Activated T-cell treated with anti-CD3 and anti-CD28 coated beads for 24 hours (primary cell): ENCODE measurements at places on chromosomes 7 and 10.

GRCh38 chr10:70357565-70357964, 24.9 kb downstream of the LRRC20 start:
- DNase-seq, result no peak

DNA sequence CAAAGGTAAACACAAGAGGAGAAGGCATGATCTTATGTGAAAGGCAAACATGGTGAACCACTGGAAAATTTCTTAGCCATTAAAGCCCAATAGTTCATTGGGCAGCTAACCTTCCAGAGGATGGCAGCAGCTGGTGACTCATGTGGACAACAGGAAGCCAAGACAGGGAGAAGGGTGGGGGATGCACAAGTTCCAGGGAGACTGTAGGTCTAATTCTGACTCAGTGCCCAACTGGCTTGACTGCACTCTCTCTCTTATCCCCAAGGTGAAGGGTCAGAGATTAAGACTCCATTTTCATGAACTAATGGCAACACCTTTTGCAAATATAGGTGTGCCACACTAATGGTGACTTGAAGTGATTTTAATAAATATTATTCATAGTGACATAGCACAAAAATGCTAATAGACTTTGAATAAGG, 47.9 kb upstream of the SLC35B4 start:
- no peak for DNase-seq

DNA sequence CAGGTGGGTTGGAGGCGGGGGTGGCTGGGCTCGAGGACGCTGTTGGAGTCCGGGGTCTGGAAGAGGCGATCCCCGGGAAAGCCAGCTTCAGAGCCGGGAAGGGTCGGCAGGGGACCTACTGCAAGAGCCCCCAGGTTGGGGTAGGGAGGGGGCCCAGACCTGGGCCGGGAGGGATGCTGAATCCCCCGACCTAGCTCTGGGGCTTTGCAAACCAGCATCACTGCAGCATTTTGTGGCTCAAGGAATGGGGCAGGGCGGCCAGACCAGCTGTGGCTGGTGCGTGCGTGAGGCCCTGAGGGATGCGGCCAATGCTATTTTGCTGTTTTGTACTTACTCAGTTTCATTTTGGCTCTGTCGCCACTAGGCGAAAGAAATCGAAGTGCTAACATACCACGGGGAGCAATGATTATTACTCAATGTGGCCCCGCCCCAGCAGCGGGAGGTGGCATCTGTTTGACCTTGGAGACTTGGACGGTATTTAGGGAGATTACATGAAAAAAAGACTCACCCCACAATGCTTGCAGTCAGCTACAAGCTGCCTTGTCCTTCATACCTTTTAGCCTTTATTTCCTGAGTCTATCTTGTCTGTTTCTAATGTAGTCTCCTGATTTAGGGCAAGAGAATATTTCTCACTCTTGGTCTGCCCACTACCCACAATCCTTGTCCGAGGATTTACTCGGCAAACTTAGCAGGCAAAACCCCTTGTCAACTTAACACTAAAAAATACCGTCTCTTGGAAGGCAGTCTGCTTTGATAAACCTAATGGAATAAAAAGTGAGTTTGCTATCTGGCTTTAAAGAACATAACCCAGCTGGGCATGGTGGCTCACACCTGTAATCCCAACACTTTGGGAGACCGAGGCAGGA, 16.2 kb downstream of the HSPB1 start:
- DNase-seq, result peak; percentile 50

DNA sequence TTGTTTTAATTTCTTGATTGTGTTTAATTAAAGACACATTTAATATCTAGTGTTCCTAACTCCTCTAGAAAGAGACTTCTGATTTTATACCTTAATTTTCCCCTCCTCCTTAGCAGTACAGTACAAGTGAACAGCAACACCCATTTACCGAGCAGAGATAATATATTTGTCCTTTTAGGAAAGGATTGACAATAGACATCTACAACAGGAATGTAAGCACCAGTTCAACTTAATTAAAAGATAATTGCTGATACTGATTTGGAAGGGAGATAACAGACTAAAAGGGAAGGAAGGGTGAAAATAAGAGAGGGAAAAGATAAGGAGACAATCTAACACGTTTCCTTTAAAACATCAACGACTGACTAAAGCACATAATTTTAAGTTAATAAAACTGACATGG, 119.3 kb downstream of the SRPK2 start:
- DNase-seq, result no peak

GRCh38 chr7:117698018-117698417, 175.2 kb downstream of the CTTNBP2 start:
- no peak for DNase-seq

DNA sequence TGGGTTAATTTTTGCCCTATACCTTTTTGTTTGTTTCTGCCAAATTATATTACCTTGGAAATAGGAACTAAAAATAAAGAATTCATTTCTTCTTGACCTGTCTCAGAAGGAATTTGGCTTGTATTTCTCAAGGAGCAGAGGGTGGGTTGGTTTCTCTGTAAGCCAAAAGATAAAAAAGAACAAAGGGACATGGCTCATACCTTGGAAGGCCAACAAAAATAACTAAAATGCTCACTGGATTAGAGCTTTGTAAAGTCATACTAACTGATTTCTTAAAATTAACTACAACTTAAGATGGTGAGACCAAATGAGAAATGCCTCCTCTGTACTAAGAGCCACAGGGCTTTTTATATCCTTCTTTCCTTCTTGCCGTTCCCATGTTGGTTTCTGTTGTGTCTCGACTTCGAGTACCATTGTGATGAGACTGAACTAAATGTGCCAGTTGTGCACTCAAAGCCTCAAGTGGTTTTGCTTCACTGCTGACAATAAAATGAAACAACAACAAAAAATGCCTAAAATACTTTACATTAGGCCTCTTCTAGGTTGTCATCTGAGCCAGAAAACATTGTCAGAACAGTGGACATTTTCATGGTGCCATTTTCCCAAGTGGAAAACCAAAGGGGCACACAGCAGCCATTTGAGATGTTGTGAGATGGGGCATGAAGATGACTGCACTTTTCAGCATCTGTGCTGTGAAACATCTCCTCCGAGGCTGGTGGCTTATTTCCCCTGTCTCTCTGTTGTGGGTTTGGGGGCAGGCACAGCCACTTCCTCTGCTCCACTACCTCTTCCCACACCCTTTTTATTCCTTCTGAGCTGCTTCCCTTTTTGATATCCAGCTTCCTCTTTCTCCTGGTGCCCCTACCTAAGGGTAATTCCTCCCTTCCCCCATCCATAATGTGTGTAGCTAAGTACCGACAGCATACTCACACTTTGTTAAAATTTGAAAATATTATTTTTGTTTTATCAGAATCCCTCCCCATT, 51.8 kb upstream of the AGR3 start:
- DNase-seq, result no peak

GRCh38 chr7:116762971-116763370, 91.0 kb downstream of the MET start:
- DNase-seq, result no peak

DNA sequence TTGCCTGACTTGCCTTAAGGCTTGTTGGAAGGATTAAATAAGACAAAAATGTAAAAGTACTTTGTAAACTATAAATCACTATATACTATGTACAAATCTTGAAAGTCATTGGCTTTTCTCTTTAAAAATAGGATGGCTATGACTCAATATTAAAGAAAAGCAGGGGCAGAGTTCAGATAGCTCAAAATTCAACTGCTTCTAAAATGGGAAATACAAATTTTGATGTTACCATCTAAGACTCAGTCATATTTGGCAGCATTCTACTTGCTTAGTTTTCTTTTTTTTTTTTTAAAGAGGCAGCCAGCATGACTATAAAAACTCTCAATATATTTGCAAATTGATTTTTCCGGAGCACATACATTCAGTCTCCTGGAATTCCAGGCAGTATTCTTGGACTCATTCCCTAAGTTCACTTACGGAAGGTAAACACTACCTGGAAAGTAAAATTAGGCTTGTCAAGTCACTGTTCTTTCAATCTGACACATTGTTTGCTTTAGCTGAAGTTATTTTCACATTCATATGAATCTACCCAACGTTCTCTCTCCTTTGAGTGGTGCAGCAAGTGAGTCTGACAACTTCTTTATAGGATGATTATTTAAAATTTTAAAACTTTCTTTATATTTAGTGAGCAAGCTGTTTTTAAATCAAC, 133.8 kb upstream of the CCDC6 start:
- DNase-seq, result no peak

GRCh38 chr7:126635545-126635944, 617.2 kb downstream of the GRM8 start:
- no peak for DNase-seq

DNA sequence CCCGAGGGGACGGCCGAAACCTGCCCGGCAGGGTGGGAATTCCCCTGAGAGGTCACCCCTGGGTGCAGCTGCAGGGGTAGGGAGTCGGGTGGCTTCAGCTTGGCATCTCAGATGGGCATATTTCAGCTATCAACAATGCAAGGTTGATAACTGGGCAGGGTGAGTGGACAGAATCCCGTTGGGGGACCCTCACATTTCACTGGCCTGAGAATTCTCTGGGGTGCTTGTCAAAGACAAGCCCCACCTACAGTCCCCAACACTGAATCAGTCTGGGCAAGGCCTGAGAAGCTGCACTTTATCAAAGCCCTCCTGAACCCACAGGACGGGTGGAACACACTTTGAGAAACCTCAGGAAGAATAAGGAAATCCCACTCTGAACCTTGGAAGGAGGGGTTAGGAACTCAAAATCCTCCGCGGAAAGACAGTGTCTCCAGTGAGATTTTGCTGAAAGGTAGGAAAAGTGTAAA, 3.1 kb downstream of the RGS10 start:
- no peak for DNase-seq

DNA sequence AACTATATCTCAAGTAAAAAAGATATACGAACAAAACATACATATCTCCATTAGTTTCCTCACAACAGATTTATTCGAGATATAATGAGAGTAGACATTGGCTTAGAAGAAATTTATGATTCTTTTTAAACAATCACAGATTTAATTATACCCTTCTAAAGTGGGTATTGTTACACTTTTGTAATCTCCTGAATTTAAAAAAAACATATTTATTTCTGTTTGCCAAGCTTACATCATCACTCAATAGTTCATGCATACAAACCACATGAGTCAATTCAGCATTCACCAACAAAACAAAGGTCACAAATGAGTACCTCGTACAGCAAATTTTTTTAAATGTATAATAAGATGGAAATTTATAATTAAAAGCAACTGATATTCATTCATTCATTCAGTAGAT, 17.6 kb downstream of the LRRN3 start:
- DNase-seq, result no peak

DNA sequence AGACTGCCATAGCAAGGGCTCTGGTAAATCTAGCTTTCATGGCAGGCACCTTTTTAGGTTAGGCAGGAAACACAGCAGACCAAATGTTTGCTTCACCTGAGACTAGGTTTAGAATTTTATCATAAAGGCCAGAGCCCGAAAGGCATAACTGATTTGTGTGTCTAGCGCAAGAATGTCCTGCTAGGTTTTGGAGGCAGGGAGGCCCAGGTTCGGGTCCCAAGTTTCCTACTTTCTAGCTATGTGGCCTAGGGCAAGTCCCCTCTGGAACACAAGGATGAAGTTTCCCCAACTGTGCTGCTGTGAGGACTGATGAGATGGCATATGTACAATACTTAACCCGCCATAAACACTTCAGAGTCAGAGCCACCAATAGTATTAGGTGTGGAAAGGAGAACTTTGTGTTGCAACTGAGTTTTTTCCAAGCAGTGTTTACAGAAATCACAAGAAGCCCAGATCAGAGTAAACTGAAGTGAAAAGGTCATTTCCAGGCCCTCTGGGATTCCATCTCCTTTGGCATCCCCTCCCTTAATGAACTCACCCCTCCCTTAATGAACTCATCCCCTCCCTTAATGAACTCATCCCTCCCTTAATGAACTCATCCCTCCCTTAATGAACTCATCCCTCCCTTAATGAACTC, 244.9 kb downstream of the SKAP2 start:
- no peak for DNase-seq

- no peak for DNase-seq
These were observed 123.9 kb upstream of the BET1 start for GRCh38 chr7:94128072-94128471.

DNA sequence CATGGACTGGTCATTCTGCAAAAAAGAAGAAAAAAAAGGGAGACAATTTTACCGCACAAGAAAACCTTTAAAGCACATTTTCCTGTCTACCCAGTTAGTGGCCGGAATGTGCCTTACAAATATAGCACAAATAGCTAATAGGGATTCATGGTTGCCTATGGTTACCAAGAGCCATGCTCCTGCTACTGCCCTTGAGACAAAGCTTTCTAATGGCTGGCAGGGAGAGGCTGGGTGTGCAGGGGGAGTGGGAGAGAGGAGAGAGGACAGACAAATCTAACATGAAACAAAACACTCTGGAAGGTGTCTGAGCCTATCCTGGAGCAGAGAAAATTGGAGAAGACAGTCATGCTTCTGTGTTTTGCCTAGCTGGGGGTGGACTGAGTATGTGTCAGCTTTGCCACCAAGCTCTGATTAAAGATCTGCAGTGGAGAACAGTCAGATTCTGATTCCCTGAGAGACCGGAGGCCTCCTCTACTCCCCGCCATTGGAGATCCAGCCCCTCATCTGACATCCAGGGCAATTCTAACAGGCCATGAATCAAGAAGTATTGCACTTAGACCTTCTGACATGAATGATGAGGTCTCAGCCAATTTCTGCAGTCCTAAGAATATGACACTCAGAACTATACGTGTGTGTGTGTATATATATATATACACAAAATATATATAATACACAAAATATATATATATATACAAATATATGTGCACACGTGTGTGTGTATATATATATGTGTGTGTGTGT, 80.2 kb downstream of the PRTFDC1 start:
- DNase-seq, result no peak

DNA sequence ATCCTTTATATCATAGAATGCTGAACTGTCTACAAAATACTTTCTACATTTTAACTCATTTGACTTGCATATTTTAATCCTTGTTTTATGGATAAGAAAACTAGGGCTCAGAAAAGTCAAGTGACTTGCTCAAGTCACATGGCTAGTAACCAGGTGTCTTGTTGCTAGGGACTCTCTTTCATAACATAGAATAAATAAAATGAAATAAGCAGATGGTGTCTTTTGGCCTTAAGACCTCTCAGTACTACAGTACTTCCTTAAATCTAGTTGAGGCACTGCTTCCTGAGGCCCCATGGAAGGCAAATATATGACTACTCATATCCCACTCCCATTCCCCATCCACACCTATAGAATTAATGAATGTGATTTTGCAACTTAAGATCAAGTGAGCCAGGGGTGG, 87.9 kb downstream of the CDK6 start:
- no peak for DNase-seq

DNA sequence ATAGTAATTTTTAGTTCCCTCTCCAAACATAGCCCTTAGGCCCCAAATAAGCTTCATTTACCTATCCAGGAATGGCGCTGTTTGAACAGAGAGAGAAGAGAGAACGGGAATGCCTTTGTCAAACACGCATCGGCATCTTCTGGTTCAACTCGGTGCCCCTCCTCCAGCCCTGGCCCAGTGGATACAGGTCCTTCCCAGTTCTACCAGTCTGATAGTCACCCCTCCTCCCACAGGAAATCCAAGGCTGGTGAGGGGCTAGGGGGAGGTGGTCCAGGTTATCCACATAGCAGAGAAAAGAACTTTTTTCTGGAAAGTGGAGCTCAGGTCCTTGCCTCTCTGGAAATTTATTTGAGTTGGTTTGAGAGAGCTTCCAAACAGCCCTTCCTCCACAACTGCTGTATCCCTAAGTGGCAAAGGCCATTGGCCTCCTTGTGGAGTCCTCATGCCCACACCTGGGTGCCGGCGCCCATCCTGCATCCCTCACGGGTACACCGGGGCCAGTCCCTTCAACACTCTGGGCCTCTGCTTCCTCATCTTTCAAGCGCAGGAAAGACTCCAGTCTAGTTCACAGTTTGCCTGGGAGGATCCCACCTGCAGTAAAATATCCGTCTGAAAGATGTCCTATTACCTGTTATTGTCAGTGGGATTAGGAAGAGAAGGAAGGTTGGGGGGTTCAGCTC, 287.4 kb downstream of the CELF2 start:
- no peak for DNase-seq
